ENCODE measurements at places on chromosomes 4 and X.

DNA sequence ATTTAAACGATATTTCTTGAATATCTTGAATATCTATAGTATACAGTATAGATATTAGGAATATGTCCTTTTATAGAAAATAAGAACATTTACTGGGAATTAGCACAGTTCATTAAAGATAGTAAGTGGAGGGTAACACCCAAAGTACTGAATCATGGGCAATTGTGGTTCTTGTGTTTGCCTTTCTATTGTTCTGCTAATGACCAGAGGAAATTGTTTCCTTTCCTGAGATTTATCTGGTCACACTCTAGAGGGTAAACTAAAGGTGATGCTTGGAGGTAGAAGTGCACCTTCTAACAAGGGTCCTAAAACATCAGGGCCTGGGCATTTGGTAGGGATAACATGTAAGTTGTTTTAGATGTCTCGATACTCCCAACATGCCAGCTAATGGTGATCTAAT lies 241.3 kb upstream of the SFRP2 start:
- DNase-seq, result no peak

DNA sequence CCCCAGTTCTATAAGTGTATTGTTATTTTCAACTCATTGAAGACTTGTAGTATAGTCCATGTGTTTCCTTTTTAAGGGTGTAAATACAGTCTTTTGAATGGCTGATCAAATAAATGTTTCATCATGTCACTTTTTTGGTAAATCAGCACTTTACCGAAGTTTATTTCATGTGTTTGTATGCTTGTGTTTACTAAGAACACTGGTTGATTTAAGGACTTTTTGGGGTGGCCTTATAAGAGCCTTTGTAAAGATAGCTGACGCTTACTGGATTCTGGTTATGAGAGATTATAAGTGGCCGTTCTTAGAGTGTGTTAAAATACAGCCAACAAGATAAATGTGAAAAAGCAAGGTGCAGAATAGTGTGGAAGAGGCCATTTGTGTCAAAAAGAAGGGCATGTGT lies 2.6 kb downstream of the UBE2K start:
- DNase-seq, result no peak

DNA sequence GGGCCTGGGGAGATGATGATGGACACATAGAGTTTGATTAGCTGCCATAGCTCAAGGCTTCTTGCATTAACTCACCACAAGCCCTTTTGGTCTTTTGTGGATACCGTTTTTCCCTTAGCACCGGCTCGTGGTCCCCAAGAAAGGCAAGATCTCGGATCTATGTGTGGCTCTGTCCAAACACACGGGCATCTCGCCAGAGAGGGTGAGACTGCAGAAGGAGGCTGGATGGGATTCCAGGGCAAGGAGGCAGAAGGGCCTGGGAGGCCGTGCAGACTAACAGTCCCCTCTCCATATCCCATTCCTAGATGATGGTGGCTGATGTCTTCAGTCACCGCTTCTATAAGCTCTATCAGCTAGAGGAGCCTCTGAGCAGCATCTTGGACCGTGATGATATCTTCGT lies 9.5 kb downstream of the USP11 start:
- DNase-seq, result no peak

GRCh38 chr4:125750399-125750798 lies 435.6 kb downstream of the FAT4 start:
- DNase-seq, result no peak

DNA sequence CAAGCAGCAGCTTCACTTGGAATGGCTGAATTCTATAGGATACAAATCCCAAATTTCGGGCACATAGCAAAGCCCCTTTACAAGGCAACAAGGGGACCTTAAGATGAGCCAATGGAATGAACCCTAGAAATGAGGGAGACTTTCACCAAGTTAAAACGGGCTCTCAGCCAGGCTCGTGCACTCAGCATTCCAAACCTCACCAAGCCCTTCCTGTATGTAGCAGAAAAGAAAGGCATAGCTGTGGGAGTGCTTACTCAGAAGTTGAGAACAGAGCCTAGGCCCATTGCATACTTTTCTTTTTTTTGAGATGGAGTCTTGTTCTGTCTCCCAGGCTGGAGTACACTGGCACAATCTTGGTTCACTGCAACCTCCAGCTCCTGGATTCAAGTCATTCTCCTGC lies 10.8 kb upstream of the HERC5 start:
- DNase-seq, result no peak

- no peak for DNase-seq
These were observed 300.5 kb downstream of the FGF13 start for GRCh38 chrX:138411048-138411447.

DNA sequence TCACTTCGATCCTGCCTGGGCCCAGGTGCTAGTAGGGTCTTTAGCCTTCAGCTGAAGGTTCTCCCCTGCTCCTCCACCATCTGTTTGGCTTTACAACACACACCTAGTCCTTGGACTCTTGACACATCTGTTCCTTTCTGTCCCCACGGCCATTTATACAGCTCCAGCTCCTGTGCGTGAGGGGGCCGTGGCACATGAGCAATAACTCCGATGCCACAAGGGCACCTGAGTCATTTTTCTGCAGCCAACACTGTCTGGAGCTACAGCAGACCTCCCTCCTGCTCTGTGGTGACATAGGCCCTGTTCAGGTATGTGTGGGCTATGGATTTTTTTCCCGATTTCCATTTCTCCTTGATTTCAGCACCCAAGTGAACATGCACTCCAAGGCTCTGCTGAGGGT lies 44.7 kb upstream of the BCOR start:
- DNase-seq, result no peak

DNA sequence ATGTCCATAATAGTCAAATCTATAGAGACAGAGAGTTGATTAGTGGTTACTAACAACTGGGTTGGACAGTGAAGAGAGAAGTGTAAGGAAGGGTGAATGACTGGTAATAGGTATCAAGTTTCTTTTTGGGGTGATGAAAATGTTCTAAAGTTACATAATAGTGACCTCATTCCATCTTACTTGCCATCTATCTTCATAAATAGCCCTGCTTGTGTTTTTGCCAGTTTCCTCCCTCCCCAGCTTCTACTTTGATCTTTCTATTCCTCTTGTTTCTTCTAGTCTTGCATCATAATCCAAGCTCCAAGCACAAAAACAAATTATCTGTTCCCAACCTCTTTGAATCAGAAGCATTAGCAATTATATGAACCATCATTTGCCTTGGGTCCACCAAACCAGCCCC lies 40.2 kb upstream of the TET2 start:
- DNase-seq, result no peak

DNA sequence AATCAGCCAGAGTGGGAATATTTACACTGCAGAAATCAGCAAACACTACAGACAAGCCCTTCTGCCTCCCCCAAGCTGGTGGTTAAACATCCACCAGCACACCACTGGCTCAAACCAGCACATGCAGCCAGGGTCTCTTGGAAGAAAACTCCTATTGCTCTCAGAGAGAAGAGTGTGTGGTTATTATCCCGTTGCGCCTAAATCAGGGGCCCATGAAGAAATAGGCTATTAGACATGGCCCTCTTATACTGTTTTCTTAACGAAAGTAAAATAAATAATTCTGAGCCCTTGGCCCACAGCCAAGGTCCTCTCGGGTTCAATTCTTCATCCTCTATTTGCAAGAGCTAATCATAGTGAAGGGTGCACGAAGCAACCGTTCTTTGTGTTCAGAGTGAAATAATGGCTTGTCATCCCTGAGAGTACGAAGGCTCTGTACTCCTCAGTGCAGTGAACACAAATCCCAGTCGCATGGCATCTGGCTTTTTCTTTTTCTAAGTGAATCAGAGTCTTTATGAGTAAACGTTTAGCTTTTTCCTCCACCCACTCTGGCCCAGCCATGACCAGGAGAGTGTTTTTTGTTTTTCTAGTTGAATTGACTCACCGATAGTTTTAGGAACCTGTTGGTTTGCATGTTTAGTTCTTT lies 33.4 kb upstream of the RBM47 start:
- peak; percentile 84 for DNase-seq

- DNase-seq, result peak; percentile 27
These were observed 88.1 kb downstream of the CCSER1 start for GRCh38 chr4:90215286-90215685.

GRCh38 chrX:77505227-77505626 lies 58.0 kb downstream of the FGF16 start:
- peak; percentile 5 for DNase-seq

DNA sequence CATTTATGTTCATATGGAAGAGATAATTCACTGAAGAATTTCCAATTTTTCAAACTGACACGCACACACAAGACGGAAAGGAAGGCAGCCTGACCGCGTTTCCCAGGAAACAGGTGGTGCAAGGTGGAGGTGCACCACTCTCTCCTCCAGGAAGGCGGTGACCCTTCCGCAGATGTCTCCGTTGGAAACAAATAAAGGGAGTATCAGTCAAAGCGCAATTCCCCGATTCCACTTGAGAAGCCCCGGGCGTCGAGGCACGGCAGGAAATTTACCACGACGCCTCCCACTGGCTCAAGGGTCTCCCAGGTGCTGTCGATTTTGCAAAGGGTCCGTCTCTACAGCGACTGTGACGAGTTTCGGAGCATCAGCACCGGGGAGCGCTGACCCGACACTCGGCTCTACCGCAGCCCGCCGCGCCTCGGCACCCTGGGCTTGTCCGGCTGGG lies 770 bp upstream of the TIGD2 start:
- DNase-seq, result no peak

GRCh38 chrX:103343105-103343504 lies 13.1 kb downstream of the TCEAL7 start:
- peak; percentile 38 for DNase-seq

GRCh38 chr4:7970361-7970946 lies 30.8 kb upstream of the AFAP1 start:
- no peak for DNase-seq

- no peak for DNase-seq
These were observed 25.4 kb downstream of the SORCS2 start for GRCh38 chr4:7217474-7218321.

DNA sequence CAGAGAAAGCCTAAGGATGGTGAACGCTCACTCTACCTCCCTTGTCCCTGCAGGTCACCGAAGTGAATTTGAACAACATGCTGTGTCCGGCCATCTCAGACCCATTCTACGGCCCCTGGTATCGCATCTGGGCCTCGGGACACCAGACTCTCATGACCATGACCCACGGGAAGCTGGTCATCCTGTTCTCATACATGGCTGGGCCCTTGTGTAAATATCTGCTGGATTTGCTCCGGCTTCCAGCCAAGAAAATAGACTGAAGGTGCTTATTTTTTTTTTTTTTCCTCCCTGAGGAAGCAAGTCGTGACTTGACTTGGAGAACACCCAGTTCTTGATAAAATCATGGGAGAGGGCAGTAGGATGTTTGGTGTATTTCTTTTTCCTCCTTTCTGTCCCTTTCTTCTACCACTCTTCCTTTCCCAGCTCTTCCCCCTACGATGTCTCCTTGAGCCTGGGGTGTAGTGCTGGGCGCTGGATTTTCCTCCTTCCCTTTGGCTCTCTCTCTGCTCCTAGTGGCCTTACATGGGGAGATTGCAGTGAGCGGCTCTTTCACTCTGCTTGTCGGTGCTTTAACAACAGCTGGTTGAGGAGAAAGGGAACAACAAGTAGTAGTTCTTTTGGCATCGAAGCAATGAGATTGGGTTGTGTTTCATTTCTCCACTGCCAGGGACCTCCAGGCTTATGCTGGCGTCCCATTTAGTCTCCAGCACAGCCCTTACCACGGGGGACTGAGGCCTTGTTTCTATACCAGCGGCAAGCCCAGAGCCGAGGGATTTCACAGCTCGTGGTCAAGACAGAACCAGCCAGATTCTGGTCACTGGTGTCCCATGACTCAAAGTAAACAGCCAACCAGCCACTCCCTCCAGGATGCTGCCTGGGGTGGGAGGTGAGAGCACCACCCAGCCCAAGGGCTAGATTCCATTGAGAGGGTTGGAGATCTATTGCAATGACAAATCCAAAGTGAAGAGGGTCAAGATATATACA lies 144.4 kb downstream of the AMMECR1 start:
- no peak for DNase-seq

GRCh38 chr4:113153529-113154101 lies 104.2 kb downstream of the ANK2 start:
- no peak for DNase-seq

- no peak for DNase-seq
These were observed 21.1 kb downstream of the SYTL4 start for GRCh38 chrX:100710816-100711215.

DNA sequence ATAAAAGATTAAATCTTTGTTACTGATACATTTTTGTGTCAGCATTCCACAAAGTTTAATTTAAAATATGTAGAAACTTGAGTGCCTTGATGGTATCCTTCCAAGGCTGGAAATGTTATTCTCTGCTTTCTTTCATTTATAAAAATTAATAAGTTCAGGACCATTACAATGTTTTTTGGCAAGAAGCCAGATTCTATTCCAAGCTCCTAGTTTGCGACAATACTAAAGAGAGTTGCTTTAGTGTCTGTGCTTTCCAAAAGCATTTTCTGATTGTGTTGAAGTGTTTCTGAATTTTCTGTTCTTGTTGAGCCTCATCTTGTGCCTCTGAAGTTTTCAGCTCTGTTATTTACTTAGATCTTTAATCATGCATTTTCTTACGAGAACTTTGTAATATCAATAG lies 516.2 kb downstream of the KCTD8 start:
- DNase-seq, result no peak

- no peak for DNase-seq
These were observed 98.0 kb downstream of the CDS1 start for GRCh38 chr4:84680956-84681355.

GRCh38 chr4:43244688-43245382 lies 352.3 kb downstream of the GRXCR1 start:
- DNase-seq, result peak; percentile 89

DNA sequence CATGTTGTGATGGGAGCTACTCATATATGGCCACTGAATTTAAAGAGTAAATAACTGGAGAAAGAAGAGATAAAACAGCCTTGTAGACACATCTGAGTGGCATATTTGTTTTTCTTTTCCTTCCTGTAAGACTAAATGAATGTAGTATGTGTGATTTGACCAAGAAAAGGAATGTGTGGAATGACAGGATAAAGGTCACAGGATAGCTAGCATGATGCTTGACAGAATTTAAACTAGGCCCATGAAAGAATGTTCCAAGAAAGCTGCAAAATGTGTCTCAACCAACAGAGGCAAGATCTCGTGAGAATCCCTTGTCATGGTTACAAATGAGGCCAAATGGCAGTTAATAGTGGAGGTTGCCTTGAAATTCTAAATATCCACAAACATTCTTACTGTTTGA lies 137.0 kb downstream of the KCNIP4 start:
- no peak for DNase-seq

GRCh38 chr4:80484712-80485111 lies 149.2 kb downstream of the CFAP299 start:
- no peak for DNase-seq
